ENCODE measurements at places on chromosomes 5 and 9.
A peak's percentile ranks its signal among the peaks of the same experiment; 100 is the strongest.

DNA sequence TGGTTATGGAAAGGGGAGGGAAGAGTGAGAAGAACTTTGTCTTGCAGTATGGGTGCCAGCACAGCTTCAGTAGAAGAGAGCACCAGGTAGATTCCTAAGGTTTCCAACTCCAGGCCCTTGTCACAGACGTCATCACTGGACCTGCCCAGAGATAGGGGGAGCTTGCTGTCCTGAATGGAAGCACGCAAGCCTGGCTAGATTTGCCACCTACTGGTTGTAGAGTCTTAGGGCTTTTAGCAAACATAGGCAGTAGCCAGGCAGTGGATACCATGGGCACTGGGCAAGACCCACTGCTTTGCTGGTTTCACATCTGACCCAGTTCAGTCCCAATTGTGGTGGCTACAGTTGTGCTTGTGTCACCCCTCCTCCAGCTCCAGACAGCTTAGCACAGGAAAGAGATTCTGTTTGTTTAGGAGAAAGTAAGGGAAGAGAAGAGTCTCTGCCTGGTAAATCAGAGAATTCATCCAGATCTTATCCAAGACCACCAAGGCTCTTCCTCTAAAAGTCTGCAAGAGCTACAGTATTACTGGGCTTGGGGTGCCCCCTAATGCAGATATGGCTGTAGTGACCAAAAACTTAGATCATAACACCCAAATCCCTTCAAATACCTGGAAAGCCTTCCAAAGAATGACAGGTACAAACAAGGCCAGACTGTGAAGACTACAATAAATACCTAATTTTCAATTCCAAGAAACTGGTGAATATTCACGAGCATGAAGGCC, 158.9 kb downstream of the HINT1 start:
- no peak for DNase-seq

- peak; percentile 38 for DNase-seq
Observed at GRCh38 chr5:153672347-153673090, 182.0 kb downstream of the GRIA1 start.

DNA sequence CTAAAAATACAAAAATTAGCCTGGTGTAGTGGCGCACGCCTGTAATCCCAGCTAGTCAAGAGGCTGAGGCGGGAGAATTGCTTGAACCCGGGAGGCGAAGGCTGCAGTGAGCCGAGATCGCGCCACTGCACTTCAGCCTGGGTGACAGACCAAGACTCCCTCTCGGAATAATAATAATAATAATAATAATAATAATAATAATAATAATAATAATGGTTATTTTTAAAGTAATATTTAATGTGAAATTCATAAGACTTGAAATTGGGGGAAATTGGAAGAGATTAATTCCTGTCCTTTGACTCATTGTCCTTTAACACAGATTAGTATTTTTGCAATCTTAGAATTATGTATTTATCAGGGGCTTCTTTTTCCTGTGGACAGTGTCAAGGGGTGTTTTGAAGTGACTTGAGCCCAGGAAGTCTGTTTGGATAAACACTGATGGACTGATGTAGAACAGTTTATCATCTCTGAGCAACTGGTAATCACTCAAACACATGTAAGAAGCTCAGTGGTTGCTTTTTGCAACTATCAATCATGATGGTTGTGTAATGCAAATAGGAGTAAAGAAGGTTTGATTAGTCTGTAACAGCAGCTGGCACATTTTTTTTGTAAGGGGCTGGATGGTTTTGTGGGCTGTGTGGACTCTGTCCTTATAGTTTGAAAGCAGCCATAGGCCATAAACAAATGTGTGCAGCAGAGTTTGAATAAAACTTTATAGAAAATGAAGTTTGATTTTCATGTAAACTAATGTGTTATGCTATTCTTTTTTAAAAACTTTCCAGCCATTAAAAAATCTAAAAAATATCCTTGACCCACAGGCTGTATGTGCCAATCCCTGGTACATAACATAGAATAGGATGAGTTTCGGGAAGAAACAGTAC, 93.5 kb downstream of the F2RL2 start:
- no peak for DNase-seq

- no peak for DNase-seq
Observed at GRCh38 chr5:74055486-74056106, 429.6 kb downstream of the ARHGEF28 start.

DNA sequence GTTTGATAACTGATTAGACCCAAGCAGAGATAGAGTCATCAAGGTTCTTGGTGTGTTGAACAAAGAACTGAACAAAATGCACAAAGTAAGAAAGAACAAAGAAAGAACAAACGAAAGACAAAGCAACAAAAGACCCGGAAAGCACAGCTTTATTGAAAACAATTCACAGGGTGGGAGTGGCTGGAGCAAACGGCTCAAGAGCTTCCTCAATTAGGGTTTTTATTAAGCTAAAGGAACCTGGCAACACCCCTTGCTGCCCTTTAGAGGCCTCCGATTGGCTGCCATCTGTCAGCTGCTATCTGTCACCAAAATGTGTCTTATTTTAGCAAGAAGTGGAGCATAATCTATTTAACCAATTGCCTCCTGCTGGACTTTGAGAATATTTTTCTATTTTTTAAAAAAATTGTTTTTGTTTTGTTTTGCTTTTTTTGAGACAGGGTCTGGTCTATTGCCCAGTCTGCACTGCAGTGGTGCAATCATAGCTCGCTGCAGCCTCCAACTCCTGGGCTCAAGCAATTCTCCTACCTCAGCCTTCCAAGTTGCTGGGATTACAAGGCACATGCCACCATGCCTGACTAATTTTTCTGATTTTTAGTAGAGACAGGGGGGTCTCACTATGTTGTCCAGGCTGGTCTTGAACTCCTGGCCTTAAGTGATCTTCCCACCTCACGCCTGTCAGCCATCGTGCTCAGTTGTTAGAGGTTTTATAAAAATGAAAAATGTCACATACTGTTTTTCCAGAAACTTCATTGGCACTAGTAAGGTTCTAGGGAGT, 7.7 kb upstream of the ABO start:
- no peak for DNase-seq

GRCh38 chr5:157271740-157272271, 5.9 kb downstream of the CYFIP2 start:
- no peak for DNase-seq

DNA sequence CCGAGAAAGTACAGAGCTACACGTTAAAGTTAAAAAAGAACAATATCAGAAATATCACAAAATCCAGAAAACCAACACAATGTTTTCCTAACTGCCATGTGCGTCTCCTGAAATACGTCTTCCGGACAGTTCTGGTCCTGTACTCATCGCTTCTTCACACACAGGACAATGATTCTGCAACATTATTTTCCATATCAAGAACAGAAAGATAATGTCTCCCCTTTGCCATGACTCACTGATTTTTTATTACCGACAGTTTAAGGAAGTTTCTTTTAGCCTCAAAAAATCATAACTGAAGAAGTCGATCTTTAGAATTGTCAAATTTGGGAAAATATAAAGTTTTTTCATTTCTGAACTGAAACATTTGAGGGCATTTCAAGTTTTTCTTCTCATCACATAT, 2.5 kb downstream of the TBC1D9B start:
- DNase-seq = no peak

DNA sequence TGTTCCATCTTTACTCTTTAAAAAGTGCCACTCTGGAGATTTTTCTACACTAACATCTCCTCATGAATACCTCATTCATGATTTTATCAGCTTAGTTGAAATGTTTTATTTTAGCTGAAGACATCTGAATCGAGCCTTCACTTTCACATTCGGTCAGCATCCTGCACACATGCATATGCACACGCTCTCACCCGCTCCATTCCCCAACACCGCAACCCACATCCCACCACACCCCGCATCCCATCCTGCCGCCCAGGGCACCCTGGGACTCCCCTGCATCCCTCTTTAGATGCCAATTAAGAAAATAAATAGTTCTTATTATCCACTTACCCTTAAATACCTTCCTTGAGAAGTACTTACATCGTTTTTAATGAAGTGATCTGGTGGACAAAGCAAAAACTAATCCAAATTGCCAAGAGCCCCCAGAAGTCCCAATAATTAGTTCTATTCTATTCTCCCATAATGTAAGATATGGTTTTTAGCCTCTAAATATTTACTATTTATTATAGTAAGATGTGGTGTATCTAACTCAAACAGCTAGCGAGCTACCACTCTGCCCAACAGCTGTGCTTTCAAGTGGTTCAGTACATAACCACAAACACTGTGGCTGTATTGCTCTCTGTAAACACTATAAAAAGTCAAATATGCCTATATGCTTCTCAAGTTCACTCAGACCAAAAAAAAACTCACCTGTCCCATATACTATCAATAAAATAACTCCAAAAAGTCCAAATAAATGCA, 38.2 kb downstream of the GZMK start:
- no peak for DNase-seq

DNA sequence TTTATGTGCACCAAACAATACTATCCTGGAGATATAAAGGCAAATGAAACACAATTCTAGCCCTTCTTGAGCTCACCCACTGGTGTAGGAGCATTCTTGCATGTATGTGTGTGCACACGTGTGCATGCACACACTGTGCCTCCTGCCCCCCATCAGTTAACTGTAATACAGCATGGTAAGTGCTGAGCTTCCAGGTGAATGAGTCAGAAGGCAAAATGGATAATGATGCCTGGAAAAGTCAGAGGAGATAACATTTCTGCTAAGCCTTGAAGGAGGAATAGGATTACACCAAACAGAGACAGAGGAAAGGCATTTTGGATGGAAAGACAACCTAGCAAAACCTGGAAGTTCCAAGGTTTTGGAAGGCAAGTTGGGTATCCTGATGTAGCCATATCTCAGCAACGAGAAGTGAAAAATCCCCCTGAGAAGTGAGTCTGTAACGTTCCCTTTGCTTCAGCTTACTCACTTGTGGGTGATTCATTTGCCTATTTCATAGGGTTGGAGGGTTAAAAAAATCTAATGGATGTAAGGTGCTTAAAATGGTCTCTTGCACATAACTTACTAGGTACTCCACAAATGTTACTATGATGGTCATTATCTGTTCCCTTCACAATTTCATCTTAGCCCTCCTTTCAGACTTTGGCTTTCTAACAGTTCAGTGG, 101.4 kb upstream of the STC2 start:
- DNase-seq = peak; percentile 5

DNA sequence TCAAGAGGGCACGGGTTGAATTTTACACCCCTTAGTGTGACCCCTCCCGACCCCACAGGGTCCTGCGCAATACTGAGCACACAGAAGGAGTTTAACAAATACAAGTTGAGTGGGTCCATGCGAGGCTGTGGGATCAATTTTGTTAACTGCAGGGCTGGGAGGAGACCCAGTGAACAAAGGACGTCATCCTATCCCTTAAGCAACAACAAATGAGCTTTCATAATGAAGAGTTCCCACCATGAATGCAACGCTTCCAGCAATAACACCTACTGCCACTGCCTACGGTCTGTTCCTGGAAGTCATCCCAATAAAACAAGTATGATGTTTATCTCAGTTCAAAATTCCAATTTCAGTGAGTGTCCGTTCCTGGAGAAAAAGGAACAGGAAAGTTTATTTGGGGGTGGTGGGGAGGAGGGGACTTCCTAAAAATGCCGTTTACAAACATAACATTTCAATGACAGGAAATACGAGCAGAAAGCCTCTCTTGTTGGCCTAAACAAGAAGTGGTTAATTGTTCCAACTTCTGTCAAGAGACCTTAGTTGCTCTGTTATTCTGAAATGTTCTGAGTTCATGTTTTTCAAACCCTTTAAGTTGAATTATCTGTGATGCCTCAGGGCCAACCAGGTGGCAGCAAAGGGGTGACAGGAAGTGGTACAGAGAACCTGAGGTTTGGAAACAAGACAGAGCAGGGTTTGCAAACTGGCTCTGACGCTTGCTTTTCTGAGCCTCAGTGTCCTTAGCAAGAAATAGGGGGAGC, 65.8 kb upstream of the PLPP6 start:
- no peak for DNase-seq

- DNase-seq = peak; percentile 76
Observed at GRCh38 chr5:38994324-38994927, 79.8 kb downstream of the RICTOR start.

GRCh38 chr5:108947164-108947563, 199.5 kb downstream of the FER start:
- DNase-seq = no peak

DNA sequence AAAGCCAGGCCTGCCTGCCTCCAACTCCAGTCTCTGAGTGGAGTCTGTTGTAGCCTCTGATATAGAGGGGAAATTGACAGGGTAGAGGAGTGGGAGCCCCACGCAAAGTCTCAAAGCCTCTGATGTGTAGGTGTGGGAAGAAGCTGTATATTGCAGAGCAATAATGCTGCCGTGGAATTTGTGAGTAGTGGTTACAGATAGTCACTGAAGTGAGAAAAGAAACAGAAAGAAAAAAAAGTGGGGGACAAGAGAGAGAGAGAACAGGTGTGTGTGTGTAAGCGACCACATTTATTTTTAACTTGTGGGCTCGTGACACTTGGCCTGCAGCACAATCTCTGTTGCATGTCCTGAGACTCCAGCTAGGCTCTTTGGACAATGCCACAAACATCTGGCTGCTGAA, 227.8 kb downstream of the NSG2 start:
- DNase-seq = no peak

DNA sequence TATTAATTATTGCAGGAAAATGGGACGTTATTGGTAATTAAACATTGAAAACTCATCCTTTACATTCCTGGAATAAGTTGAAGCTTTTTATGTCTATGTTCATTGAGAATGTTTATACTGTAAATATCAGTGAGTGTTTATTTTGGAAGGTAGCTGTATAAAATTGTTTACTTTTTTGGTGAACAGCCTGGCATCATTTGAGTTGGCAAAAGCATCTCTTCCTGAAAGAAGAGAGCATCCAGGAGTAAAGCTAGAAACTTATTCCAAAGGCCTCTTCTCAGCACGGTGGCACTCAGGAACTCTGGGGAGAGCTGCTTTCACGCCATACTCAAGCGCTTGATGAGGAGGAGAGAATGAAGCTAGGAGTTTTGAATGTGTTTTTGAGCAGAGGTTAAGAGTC, 79.9 kb downstream of the GAPVD1 start:
- no peak for DNase-seq

- DNase-seq = no peak
Observed at GRCh38 chr5:58469896-58470295, 10.0 kb upstream of the PLK2 start.

DNA sequence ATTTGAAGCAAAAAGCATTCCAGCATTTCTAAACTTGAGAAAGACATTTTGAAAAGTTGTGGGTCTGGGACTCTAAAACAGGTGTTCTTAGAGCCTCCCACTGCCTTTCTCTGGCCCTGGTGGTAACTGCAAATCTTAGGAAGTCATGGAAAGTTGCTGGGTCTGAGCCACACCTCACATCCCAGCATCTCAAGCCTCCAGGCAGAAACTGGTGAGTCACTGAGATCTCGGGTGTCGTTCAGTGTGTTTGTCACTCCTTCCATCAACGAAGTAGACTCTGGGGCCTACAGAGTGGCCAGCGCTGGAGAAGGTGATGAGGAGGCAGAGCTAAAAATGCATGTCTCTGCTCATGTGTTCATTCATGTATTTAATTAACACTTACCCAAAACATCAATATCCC, 59.6 kb upstream of the C5orf58 start:
- DNase-seq = no peak

Measured in HCEC 1CT (cell line).